Progenitor cell of endocrine pancreas (in vitro differentiated cells): ENCODE measurements at places on chromosomes 6 and 20.

DNA sequence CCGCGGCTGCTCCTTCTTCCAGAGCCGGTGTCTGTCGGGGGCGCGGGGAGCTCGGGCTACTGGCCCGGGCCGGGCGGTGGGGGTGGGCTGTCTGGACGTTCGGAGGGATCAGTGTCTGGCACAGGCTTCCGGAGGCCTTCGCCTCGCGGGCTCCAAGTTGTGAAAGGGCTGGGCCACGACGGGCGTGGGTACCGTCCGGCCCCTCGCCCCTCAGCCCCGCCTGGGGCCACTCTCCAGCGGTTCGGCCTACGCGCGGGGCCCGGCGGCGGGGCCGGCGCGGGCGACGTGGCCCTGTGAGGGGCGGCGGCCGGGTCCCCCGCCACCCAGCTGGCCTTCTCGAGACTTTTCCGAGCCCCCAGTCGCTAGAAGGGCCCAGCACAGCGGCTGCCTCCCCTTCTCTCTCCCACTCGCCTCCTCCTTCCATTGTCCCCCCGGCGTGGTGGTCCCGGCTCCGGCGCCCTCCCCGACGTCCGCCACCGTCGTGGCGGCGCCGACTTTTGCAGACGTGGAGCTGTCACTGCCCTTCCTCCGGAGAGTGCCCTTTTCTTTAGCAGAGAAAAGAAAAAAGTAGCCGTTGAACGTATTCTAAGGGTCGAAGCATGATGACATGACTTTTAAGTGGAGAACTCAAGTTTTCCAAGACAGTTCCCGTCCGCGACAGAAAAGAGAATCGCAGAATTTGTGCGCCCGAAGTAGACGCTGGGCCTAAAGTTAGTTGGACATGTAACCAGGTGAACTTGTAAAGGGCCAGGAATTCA, 571 bp downstream of the ITCH start:
- no peak for DNase-seq

- no peak for DNase-seq
These were observed 32.4 kb downstream of the JPH2 start for GRCh38 chr20:44154521-44155001.

- no peak for DNase-seq
These were observed 10.8 kb upstream of the BTBD3 start for GRCh38 chr20:11906626-11907480.

- DNase-seq: no peak
These were observed 37.3 kb upstream of the BPIFA2 start for GRCh38 chr20:33130568-33131061.

DNA sequence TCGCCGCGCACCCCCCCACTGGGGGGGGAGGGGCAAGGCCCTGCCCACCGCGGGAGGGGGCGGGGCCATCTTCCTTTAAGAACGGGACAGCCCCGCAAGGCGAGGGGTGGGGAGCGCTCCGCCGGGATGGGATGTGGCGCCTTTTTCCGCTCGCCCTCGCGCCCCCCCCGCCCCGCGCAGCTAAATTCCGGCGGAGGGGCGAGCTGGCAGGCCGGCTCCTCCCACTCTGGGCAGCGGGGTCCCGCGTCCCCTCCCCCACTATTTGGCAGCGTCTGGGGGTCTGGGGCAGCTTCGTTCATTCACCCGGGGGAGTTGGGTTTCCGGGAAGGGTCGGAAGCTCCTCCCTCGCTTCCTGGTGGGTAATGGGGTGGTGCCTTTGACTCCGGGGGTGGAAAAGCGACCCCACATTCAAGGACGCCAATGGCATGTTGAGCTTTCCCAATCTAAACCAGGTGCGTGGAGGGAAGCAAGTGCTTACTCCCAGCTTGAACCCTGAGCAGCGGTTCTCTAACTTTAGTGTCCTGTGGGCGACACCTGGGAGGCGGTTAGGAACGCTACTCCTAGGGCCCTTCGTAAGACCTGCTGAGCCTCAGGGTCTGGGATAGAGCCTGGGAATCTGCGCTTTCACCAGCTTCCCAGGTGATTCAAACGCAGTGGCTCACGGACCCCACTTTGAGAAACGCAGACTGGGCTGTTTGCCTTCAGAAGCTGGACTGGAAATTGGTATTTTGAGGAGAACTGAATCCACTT, 927 bp downstream of the ASXL1 start:
- DNase-seq: peak; percentile 76

DNA sequence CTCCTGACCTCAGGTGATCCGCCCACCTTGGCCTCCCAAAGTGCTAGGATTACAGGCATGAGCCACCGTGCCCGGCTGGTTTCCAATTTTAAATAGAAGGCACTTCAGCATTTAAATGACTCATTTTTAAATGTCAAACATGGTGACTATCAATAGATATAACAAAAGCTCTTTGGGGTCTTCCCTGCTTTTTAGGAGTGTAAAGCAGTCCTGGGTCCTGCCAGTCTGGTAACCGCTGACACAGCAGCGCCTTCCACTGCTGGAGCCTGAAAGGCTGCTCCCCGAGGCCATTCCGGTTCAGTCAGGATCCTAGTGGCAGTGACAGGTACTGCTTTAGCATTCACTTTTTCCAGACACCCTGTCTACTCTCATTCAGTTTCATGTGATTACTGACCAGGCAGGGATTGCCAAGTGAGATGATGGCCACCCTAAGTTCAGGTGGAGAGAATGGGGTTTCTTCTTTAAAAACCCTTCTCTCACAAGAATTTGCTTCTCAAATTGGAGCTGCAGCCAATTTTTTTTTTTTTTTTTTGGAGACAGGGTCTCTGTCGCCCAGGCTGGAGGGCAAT, 5.1 kb downstream of the DIDO1 start:
- no peak for DNase-seq

GRCh38 chr20:32395066-32395465, 36.9 kb downstream of the ASXL1 start:
- DNase-seq: no peak

GRCh38 chr20:51198876-51199523, 176.1 kb upstream of the KCNG1 start:
- no peak for DNase-seq

- DNase-seq: no peak
These were observed 98.8 kb upstream of the GRIK2 start for GRCh38 chr6:101294676-101295075.

- DNase-seq: no peak
These were observed 526.6 kb upstream of the ARID1B start for GRCh38 chr6:156250593-156250992.

- DNase-seq: no peak
These were observed 300.2 kb downstream of the CLIC5 start for GRCh38 chr6:45715508-45715803.

- DNase-seq: no peak
These were observed 140.8 kb downstream of the ALDH8A1 start for GRCh38 chr6:134809130-134809529.

- no peak for DNase-seq
These were observed 5.6 kb downstream of the ABHD16A start for GRCh38 chr6:31697555-31697954.

DNA sequence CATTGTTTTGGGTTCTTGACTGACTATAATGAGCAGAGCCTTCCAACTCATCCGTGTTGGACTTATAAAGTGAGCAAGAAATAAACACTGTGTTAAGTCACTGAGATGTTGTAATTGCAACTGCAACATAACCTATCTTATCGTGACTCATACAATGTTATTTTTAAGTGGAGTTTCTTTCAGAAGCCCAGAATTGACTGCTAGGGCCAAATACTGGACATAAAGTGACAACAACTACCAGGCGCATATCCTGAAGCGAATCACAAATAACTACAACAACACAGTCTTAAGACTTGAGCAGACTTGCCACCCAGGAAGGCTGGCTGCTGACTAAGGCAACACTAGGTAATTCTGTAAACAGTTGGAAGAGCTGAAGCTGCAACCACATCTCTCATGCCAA, 326.6 kb downstream of the COL12A1 start:
- DNase-seq: no peak
